Daoy (cell line): ENCODE measurements at places on chromosomes 13 and 19. TPM values are rescaled to one million over a fixed set of nuclear protein-coding genes. Genes with fewer than 3 reads are reported as not detected.

GRCh38 chr19:48405850-48406249, 12.4 kb downstream of the GRIN2D start:
- DNase-seq = no peak

DNA sequence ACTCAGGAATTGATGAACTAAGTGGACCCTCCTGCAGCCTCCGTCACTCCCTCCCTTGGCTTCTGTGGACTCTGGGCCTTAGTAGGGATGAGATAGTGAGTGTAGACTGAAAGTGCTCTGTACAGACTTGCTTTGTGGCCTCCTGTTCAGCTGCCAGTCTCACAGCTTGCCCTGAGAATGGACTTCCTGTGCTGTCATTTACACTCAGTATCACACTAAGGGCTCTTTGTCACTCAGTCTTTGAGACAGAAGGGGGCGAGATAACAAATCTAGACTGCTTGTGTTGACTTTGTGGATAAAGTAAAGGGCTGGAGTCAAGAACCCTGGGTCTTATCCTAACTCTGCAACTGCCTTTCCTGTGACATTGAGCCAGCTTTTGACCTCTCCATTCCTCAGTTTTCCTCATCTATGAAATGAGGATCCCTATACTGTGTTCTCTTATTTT, 21.0 kb upstream of the SPRY2 start:
- DNase-seq = no peak

GRCh38 chr19:6568816-6569215, 22.1 kb downstream of the CD70 start:
- DNase-seq = no peak

GRCh38 chr19:48819366-48819816, 8.6 kb upstream of the BCAT2 start:
- peak; percentile 65 for DNase-seq

GRCh38 chr19:55094456-55095259, 19.0 kb downstream of the EPS8L1 start:
- DNase-seq = no peak

DNA sequence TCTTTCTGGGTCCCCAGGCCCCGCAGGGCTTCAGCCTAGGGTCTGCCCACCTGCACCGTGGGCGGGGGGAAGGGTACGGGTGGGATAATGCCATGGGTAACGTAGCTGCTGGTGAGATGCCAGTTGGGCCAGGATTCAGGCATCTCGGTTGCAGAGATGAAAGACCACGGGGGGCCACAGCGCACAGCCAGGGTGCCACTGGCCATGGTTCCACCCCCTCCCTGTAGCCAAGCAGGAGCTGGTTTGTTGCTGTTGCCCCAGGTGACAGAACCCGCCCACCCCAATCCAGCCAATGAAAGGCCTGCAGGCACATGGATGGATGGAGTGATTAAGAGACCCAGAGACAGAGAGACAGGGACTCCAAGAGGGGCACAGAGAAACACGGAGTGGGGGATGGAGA, 1.0 kb upstream of the CGB7 start:
- DNase-seq = peak; percentile 57

GRCh38 chr13:80529734-80530133, 188.8 kb upstream of the SPRY2 start:
- DNase-seq = no peak

GRCh38 chr19:19256072-19256969, 16.8 kb downstream of the TM6SF2 start:
- no peak for DNase-seq

DNA sequence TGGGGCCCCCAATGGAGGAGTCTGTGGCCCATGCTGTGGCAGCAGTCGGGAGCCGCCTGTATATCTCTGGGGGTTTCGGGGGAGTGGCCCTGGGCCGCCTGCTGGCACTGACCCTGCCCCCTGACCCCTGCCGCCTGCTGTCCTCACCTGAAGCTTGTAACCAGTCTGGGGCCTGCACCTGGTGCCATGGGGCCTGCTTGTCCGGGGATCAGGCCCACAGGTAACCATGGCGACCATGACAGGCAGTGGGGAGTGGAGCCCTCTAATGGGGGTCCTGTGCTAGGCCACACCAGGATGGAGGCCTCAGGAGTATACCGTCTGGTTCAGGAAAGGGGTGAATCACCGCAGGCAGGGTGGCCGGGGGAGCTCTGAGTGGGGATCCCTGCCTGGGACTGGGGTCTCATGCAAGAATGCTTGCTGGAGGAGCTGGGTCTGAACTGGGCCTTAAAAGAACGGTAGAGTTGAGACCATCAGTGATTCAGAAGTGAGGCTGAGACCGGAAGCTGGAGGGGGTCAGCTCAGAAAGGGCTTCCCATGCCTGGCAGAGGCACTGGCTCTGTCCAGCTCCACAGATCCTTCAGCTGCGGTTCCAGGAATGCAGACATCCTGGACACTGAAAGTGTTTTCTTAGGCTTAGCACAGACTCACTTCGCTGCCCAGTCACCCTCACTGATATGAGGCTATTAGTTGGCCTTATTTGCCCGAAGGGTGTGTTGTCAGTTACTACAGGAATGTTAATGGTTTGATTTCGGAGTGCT, 29.1 kb downstream of the CNFN start:
- peak; percentile 30 for DNase-seq

GRCh38 chr13:77460195-77460594, 75.3 kb upstream of the SCEL start:
- DNase-seq = no peak

GRCh38 chr19:46502891-46503290, 7.2 kb upstream of the PNMA8B start:
- DNase-seq = no peak

DNA sequence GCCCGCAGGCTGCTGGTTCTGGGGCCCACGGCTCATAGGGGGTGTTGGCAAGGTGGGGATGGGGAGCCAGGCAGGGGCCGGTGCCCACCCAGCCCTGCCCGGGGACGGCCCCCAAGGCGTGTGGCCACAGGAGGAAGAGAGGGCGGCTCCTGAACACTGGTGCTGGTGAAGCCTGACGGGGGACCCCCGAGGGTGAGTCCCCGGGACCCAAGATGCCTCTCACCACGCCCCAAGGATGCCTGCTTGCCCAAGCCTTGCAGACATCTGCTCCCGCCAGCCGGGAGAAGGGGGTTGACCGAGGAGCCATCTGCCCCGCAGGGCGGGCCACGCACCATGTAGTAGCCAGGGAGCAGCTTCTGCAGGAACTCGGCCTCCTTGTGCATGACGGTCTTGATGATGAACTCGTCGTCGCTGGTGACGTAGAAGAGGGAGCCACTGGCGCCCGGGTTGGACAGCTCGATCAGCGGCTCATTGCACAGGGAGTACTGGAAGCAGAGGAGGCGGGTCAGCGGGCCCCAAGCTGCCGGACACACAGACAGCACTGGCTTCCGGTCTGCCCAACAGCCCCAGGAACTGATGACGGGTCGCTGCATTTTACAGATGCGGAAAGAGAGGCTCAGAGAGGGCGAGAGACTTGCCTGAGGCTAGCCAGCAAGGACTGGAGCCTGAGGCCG, 29.6 kb upstream of the CACTIN start:
- no peak for DNase-seq

DNA sequence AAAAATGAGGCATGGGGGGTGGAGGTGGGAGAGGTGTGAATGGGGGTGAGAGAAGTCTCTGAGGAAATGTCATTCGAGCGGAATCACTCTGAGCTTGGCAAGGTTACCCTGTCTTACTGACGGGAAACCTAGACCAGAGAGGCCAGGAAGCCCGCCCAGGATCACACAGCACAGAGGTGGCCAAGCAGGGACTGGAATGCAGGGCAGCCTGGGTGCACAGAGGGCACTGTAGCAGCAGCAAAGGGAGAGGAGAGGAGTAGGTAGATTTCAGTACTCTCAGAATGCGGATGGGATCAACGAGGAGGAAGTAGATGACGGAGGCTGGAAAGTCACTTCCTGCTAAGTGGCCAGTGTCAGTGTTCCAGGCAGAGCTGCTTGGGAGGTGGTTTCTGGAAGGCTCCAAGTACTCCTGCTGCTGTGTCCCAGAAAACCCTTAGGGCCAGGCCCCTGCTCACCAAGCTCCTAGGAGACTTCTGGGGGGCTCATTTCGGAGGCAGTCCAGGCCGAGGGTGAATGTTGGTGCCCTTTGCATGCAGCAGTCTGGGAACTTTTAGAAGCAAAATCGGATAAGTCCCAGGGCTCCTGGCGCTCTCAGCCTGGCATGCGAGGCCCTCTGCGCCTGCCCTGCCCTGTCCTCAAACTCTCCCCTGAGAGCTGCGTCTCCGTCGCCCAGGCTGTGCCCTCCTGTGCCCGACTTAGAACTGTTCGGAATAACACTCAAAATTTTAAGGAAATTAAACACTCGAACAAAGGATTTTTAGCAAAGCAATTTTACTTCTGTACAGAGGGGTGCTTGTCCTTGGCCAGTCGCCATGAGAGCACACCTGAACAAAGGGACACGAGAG, 33.5 kb downstream of the DNM2 start:
- DNase-seq = no peak

The RNF225 gene
- total RNA-seq = not detected in 2 replicates

The MUC16 gene
- not detected in 2 replicates for total RNA-seq

The ZNRF4 gene
- total RNA-seq = not detected in 2 replicates

The ZNF416 gene
- total RNA-seq = 2.9 and 5.1 TPM in 2 replicates

The NHLRC3 gene
- 3.1 and 7.9 TPM in 2 replicates for total RNA-seq

The C5AR1 gene
- not detected in 2 replicates for total RNA-seq
